ENCODE measurements at places on chromosomes 12 and 14.

GRCh38 chr12:12724421-12725085 is 7.4 kb downstream of the CDKN1B start:
- DNase-seq = no peak

- DNase-seq = no peak
These were observed 125.6 kb downstream of the PDE3A start for GRCh38 chr12:20493934-20494333.

GRCh38 chr14:99698642-99699041 is 14.5 kb downstream of the CYP46A1 start:
- DNase-seq = no peak

GRCh38 chr12:21502164-21502496 is 541 bp downstream of the GOLT1B start:
- peak; percentile 7 for DNase-seq

GRCh38 chr12:126061777-126062176 is 996.5 kb downstream of the AACS start:
- no peak for DNase-seq

DNA sequence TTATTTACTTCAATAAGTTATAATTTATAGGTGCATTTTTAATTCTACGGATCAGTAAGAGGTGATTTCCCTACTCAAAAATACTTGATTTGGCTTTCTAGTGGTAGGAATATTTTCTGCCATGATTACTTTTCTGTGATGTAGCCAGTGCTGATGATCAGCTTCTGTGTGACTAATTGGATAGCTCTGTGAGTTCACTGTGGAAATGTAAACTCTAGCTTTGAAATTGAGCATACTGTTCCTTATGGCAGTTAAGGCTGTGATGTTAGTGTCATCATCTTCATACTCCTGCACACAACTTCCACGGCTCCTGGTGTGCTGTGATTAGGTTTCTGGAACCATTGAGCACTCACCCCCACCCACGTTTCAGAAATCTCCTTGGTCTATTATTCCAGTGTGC is 48.2 kb downstream of the PLEKHA5 start:
- DNase-seq = no peak

GRCh38 chr14:100436745-100437406 is 113.7 kb downstream of the SLC25A47 start:
- no peak for DNase-seq

- no peak for DNase-seq
These were observed 47.9 kb upstream of the TUNAR start for GRCh38 chr14:95828649-95829265.

GRCh38 chr14:36056845-36057244 is 119.7 kb downstream of the PTCSC3 start:
- no peak for DNase-seq

DNA sequence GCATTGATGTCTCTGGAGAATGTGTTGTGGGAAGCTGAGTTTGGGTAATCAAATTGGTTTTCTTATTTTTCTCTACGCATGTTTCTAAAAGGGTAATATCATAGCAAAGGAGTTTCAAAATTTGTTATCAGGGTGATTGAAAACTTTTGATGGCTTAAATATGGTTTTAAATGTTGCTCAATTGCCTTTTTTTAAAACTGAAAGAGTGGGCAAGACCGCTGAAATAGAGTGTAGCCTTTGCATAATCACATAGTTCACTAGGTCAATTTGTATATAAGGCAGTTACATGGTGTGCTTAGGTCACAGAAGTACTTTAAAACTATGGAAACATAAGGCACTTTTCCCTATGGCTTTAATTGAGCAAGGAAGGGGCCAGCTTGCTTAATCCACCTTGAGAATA is 167.4 kb downstream of the SNAPC1 start:
- DNase-seq = no peak

DNA sequence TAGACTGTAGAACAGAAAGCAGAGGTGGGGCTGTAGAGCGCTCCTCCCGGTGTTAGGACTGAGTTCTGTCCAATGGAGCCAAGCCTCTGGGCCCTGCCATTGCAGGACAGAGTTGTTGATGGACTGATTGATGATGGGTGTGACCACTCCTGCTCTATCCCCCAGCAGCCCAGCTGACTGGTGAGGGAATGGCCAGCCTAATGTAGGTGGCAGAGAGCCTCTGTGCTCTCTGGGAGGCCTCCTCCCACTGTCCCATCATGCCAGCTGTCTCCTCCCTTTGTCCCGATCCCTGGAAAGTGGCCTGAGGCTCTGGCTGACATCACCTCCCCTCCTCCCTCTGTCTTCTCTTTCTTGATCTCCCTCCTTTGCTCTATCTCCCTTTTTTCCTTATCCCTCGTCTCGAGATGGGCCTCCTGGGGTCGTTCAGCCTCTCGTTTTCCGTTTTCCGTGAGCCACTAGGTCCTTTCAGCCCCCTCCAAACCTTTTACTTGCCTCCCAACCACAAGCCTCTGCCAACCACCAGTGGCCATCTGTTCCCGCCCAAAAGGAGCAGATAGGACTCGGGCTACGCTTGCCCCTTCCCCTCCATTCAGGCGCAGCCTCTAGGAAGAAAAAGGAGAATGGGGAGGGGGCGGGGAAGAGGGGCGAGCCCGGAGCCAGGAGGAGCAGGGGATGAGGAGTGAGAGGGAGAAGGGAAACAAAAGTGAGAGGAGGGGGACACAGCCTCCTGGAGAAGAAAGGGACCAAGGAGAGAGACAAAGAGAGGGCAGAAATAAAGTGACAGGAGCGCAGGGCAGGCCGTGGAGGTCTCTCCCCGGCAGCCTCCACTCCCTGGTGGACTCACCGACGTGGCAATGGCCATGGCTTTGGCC is 572 bp downstream of the EFS start:
- DNase-seq = no peak

DNA sequence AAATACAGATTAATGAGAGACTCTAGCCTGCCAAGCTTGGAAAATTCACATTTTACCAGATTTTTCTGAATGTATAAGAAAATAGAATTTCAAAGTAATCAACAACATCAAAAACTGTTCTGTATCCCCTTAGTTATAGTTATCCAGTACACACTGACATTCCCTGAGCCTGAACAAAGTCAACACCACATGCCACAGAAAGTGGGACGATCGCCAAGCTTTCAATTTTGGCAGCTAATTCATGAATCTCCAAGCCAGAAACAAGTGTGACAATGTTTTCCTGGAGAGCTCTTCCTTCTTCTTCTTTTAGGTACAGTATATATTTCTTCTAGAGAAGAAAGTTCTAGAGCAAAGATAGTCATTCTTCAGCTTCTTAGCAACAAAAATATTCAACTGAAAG is 290.2 kb downstream of the PRKD1 start:
- DNase-seq = no peak

DNA sequence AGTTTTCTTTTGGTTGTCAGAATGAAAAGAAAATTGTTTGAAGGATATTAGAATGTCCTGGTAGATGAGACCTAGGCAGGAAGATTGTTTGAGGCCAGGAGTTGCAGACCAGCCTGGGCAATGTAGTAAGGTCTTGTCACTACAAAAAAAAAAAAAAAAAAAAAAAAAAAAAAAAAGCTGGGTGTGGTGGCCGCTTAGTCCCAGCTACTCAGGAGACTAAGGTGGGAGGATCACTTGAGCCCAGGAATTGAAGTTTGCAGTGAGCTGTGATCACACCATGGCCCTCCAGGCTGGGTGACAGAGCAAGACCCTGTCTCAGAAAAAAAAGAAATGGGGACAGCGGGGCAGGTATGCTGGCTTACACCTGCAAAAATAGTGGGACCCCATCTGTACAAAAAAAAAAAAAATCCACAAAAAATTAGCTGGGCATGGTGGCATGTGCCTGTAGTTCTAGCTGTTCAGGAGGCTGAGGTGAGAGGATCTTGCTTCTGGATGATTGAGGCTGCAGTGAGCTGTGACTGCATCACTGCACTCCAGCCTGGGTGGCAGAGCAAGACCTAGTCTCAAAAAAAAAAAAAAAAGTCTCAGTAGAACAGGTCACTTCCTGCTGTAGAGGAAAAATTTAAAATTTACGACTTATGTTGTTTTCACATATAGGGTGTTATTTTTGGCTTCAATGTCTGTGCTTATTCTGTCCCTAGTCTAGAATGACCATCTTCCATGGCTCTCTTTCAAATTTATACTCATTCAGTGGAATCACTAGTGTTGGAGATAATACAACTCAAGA is 70.7 kb downstream of the PPHLN1 start:
- DNase-seq = no peak

DNA sequence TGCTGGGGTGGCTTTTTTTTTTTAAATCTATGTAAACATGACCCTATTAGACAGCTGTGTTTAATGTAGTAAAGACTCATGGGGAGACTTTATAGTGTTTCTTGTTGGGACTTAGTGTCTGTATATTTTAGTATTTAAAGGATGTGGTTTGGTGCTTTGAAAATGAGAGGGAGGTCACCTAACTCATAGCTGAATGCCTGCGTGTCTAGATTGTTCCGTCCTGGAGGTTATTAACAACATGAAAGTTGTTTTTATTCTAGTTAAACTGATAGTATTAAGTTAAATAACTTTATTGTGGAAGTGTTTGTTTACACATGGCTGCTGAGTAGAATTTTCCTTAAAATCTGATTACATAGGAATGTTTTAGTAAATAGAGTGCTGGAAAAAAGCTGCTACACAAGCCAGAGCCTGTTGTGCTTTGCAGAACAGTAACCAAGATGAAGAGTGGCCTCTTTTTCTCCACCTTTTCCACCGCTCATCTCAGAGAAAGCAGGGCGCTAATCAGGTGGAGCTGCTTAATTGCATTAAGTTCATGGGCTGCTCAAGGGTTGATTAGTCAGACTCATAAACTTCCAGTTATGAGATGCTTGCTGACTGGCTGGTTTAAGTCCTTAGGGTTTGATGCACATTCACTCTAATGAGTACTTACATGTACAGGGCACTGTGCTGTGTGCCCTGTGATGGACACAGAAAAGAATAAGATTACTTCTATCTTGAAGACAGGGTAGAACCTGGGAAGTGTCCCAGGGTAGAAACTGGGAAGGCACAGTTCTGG is 62.7 kb downstream of the FBXO34 start:
- no peak for DNase-seq

GRCh38 chr12:95922231-95922630 is 20.2 kb downstream of the CCDC38 start:
- DNase-seq = no peak

DNA sequence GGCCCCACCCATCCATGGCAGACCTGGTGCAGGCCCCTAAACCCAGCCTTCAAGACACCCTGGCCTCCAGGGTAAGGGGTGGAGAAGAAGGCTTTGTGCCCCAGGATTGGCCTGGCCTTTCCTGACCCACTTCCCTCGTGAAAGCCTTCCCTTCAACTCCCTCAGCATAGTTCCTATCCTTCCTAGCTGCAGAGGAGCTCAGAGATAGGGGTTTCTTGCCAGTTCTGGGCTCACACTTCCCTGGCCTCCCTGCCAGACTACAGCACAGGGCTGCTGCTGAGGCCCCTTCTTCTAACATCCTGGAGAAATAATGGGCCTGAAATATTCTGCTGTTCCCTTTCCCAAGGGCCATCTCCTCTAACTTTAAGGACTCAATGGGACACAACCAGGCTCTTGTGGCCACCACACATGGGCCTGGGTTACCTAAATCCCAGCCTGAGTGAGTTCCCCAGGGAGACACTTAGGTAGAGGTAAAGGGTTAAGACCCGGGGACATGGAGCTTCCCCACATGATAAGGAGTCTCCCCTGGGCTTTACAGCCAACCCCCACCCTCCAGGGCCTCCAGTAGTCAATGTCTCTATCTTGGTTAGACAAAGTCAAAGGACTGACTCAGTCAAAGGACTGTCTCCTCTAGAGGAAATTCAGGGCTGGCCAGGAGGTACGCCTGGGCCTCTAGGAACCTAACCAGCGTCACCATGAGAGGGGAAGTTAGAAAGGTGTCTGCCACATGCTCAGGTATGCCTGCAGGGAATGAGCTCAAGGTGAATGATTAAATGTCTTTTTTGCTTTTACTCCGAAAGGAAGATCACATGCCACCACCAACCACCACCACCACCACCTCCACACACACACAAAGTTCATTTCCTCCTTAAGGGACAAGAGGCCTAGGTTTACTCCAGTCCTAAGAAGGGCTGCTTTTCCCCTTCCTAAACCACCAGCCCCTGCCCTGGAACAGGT is 7.1 kb downstream of the ZFP36L1 start:
- no peak for DNase-seq

DNA sequence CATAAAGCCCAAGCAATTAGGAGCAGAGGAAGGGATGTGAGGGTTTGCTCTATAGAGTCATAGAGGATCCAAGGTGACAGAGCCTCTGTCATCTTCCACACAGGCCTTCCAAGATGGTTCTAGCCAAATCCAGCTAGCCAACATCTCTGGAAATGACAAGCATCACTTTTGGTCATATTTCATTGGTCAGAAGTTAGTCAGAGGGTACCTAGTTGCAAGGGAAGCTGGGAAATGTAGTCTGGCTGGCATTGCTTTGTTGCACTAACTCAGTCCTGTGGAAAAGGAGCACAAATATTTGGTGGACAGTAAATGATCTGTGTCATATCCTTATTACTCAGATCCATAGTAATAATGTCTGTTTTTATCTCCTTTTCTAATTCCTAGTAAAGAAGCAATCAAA is 715.7 kb downstream of the NRXN3 start:
- no peak for DNase-seq

- DNase-seq = no peak
These were observed 24.2 kb downstream of the YY1 start for GRCh38 chr14:100263141-100263540.

DNA sequence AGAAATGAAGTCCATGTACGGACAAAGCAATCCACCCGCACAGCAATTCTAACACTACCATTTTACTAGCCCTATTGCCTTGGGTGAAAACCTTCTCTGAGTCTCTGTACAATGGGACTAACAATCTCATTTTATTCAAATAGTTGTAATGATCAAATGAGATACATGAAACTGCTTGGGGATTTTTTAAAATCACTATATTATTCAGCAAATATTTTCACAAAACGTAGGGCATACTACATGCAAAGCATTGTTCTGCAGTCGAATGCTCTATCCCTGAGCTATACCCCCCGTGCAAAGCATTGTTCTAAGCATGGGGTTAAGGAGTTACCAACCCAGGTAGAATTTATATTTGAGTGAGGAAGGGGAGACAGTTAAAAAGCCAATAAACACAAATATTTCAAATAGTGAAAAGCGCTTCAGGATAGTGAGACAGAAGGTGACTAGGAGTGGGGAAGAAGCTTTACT is 554 bp upstream of the ATF7 start:
- DNase-seq = no peak

Data from stimulated activated CD4-positive, alpha-beta T cell treated with anti-CD3 and anti-CD28 coated beads, Interleukin-1b, Interleukin-23, amount 100 ng/mL, for 24 hours (primary cell).